ENCODE measurements at places on chromosomes 16 and 17.
A peak's percentile ranks its signal among the peaks of the same experiment; 100 is the strongest.

DNA sequence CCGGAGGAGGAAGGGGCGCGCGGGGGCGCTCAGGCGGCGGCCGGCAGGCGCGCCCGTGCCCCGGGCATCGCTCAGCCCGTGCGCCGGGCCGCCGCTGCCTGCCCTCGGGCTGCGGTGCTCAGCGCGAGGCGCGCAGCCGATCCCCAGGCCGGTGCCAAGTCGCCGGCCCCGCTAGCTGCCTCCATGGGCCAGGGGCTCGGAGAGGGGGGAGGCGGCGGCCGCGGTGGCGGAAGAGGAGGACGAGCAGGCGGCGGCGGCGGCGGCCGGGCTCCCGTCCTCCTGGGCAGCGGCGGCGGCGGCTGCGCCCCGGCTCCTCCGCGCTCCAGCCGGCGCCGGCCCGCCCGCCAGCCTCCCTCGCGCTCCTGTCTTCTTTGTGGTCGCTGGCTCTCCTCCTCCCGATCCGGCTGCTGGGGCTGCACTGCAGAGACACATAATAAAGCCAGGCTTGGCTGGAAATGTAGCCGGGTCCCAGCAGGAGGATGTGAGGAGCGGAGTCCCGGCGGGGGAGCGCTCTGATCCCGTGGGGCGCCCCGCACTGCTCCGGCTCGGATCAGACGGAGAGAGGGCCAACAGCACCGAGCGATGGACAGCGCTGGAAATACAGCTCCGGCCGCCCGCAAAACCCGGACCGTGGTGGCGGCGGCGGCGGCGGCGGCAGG, 889 bp upstream of the ZNF423 start:
- DNase-seq: peak; percentile 80

DNA sequence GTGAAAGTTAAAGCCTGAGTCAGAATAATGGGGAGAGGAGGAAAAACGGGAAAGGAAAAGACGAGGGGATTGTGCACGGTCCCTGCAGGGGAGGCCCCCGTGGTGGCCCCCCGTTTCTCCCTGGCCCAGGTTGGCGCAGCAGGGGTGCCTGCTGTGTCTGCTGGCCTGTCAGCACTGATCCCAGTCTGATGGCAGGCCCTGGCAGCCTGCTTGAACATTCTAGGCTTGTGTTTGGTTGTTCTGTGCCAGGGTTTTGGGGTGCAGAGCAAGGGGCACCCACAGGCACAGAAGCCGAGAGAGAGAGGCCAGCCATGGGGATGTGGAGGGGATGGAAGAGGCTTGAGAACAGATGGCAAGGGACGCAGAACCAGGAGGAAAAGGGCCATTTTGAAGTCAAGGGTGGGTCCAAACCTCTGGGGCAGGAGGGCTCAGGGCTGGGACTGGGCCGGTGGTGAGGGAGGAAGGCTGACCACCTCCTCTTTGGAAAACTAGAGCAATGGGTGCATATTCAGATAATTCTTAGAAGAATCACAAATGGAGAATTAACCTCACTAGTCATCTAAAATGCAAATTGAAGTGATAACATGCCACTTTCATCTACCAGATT, 35.9 kb downstream of the TBX4 start:
- no peak for DNase-seq

- no peak for DNase-seq
These were observed 170.2 kb upstream of the SALL1 start for GRCh38 chr16:51321251-51321650.

DNA sequence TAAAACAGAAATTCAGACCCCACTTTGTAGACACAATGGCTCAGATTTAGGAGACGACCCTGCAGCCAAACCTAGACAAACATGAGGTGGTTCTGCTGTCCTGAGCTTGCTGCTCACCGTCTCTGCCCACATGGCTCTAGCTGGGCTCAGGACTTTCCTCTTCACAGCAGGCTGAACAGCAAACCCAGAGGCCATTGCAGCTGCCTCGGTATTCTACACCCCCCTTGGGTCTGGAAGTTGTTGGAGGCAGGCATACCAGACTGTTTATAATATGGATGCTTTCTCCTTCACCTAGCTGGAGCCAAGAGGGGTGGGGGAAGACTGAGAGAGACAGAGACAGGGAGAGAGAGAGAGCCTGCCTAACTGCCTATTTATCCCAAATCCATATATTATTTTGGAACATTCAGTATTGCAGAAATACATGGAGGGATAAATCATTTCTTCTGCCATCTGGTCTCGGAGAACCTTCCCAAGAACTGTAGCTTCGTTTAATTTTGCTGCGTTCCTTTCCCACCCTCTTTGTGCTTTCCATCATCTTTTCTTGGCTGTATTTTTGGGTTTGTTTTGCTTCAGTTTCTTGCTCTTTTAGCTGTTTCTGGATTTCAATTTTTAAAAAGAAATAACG, 628.2 kb upstream of the RBFOX1 start:
- DNase-seq: no peak

- no peak for DNase-seq
These were observed 4.1 kb downstream of the SLFN12 start for GRCh38 chr17:35428229-35428628.

DNA sequence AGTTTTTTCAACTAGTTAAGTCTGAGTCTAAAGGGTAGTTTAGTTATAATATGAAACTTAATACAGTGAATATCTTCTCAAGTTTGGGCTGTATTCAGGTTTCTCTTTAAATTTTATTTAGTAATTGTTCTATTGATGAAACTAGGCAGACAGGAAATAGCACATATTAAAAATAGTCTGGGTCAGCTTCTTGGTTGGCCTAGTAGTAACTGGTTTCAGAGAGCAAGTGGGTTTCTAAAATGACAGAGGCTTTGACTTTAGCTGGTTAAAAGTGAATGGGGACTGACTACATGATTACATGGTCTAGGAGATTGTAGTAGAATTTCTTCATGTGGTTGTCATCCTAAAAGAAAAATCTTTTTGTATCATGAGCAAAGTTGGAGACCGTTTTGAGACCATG, 46.8 kb downstream of the OMG start:
- no peak for DNase-seq

DNA sequence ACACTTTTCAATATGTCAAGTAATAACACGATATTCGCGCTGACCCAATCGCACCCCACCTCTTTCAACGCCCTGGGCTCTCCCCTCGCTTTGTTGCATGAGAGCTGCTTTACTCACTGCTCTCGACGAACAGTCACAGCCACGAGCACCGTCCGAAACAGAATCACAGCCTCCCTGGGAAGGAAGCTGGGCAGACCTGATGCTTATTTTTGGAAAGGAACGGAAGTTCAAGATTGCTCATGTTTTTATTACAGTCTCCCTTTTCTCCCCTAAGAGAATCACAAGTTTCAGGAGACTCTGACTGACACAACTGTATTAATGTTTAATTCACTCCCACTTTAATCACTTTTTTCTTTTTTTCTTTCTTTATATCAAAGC, 67.8 kb downstream of the ANKRD11 start:
- peak; percentile 39 for DNase-seq

- DNase-seq: no peak
These were observed 32.6 kb downstream of the NUBP1 start for GRCh38 chr16:10776280-10776679.

Data from fibroblast of skin of right biceps (primary cell).